T1000 (cell line): ENCODE measurements at places on chromosomes 5 and 9.

DNA sequence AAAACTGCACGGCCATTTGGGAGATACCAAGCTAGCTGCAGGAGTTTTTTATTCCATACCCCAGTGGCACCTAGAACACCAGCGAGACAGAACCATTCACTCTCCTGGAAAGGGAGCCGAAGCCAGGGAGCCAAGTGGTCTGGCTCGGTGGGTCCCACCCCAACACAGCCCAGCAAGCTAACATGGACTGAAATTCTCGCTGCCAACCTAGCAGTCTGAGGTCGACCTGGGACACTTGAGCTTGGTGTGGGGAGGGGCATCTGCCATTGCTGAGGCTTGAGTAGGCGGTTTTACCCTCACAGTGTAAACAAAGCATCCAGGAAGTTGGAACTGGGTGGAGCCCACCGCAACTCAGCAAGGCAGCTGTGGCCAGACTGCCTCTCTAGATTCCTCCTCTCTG, 108.9 kb upstream of the CHD1 start:
- no peak for DNase-seq

GRCh38 chr9:107782789-107783188, 293.2 kb upstream of the KLF4 start:
- no peak for DNase-seq

- no peak for DNase-seq
Observed at GRCh38 chr9:26904671-26905070, 12.1 kb upstream of the CAAP1 start.

GRCh38 chr5:136712628-136713027, 347.3 kb upstream of the TRPC7 start:
- no peak for DNase-seq

DNA sequence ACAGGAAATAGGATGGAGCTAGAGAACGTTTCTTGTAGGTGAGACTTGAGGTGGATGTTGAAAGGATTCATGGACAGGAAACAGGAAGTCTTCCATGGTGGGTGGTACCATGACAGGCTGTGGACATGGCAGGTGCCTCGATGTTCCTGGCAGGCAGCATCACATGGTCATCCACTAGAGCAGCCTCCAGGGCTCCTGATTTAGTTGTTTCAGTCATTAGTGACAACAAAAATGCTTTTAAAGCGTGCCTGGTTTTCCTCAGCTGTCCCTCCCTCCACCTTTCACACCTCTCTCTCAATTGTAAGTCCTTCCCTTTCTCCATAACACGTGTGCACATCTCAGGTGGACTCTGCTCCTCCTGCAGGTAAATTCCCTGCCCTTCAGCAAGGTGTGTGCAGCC, 25.2 kb upstream of the ASPN start:
- no peak for DNase-seq
